Stomach (tissue), 19 donors: ENCODE measurements at places on chromosomes 6 and 20. TPM values are rescaled to one million over a fixed set of nuclear protein-coding genes. Genes with fewer than 3 reads are reported as not detected.

- H3K27me3 ChIP-seq = no peaks in the 10 kb centered on the region
- DNase-seq = no peak
- H3K27ac ChIP-seq = no peak overlapping the region
- H3K36me3 ChIP-seq = no peaks in the 10 kb centered on the region
- no peak overlapping the region for H3K4me3 ChIP-seq
Observed at GRCh38 chr6:87724983-87725811, 23.2 kb upstream of the AKIRIN2 start.

DNA sequence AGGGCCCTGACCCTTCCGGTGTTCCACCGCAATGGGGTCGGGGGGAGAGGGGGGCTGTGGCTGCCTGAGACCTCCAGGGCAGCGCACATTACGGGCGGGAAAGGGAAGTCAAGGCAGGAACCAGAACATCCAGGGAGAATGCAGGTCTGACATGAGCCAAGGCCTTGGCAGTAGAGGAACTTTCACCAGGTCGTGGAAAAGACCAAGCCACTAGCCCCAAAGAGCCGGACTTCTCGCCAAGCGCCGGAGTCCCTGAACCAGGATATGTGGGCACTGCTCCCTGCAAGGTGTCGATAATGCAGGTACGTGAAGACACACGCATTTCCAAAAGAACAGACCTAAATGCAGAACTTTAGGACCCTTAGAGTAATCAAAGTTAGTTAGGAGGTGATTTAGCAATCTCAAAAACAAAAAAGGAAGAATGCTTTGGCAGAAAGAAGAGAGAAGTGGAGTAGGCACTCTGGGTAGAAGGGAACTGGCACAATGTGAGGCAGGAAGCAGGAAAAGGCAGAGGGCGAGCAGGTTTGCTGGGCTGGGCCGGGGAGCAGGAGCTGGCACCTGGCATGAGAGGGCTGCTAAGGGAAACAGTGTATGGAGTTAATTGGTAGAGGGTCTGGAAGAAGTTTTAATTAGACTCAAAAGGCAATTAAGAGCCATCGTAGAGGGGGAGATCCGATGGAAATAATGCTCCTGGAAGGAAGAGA is 14.3 kb downstream of the POU3F2 start:
- no peak for DNase-seq
- H3K4me3 ChIP-seq = peak overlapping the region; percentile 38
- H3K27ac ChIP-seq = no peak overlapping the region
- peaks cover 19% of the 10 kb centered on the region for H3K4me1 ChIP-seq
- no peaks in the 10 kb centered on the region for H3K36me3 ChIP-seq
- H3K27me3 ChIP-seq = peaks cover 58% of the 10 kb centered on the region

The ECT2L gene
- not detected for total RNA-seq

- H3K27me3 ChIP-seq = no peaks in the 10 kb centered on the region
- H3K4me3 ChIP-seq = peak overlapping the region; percentile 80
- no peak for DNase-seq
- H3K4me1 ChIP-seq = peaks cover 53% of the 10 kb centered on the region
Observed at GRCh38 chr6:49462071-49462470, 982 bp downstream of the MMUT start.

DNA sequence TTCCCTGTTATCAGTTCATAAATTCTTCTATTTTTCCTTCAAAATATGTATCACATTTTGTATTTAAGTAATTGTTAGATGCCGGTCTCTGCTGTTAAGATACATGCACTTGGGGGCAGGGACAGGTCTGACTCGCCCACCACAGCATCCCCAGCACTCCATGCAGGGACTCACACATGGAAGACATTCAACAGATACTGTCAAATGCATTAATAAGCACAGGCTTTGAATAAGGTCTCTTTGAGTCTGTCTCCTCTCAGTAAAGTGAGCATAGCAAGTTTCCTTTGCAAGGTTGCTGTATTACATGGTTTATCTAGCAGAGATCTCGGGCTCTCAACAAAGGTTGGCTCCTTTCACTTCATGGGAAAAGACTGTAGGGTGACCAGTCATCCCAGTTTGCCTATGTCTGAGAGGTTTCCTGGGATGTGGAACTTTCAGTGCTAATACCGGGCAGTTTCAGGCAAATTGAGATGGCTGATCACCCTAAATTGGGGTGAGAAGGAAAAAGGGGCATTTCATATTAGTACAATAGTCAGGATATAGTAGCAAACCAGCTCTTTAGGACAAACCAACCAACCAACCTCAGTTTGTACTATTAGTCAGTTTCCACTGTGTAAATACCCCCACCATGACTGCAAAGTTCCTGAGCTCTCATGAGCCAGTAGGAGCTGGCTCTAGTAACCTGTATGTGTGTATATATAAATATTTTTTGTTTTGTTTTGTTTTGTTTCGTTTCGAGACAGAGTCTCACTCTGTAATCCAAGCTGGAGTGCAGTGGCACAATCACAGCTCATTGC is 15.0 kb downstream of the JPH2 start:
- no peak overlapping the region for H3K4me3 ChIP-seq
- H3K36me3 ChIP-seq = no peaks in the 10 kb centered on the region
- H3K27me3 ChIP-seq = no peaks in the 10 kb centered on the region
- no peak overlapping the region for H3K27ac ChIP-seq
- DNase-seq = no peak

The PRKN gene
- 19.8 TPM for total RNA-seq

DNA sequence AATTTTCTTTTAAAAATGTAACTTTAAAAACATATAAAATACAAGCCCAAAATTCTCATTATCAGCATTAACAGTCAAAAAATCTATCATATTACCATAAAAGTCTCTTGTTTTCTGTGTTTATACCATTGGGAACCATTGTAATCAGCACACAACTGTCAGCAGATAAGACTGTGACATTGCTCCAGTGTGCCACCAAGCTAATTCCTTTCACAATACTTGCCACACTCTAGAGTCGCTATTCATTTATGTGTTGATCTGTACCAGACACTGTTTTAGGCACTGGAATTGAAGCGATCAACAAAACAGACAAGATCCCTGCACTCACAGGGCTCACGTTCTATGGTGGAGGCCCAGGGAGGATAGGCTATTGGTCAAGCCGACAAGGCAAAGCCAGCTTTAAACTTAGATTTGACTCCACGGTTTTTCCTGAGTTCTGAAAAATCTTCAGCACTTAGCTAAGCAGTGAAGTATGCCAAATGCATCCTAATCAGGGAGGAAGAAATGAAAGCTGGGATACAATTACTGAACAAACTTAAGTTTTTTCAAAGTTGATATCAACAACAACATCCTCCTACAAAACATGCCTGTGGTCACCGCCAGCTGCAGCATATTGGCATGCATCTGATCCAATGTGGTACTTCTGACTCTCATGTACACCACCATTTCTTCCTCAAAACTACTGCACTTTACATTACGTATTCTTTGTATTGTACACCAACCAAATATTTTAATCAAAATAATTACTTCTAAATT is 60.5 kb downstream of the GMDS start:
- no peaks in the 10 kb centered on the region for H3K36me3 ChIP-seq
- H3K27me3 ChIP-seq = no peaks in the 10 kb centered on the region
- peaks cover 6% of the 10 kb centered on the region for H3K4me1 ChIP-seq
- no peak overlapping the region for H3K4me3 ChIP-seq

DNA sequence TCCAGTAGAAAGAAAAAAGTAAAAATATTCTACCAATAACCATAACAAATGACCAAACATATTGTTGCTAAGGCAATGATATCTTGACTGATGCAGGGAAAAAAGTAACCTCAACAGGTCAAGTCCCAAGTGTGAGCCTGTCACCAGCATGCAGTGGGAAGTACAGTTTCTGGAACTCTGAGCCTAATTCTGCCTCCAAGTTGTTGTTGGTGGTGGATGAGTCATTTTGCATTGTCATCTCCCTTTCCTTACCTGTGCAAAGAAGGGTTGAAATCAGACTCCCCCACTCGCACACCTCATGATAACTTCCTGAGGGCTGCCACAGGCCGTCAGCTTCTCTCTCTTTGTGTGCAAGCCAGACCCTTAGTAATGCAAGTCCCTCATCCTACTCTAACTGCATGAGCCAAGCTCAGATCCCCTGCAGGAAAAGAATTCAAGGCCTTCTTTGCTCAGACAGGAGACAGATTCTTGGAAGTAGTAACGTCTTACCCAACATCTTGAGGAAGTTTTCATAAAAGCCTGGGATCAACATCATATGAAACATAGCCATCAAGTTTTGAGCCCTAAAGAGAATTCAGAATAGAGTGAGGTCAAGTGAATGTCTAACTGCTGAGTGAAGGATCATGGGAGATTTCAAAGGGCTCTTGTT is 207.6 kb upstream of the FOXA2 start:
- no peaks in the 10 kb centered on the region for H3K36me3 ChIP-seq
- H3K27ac ChIP-seq = no peak overlapping the region
- no peak overlapping the region for H3K4me3 ChIP-seq
- no peaks in the 10 kb centered on the region for H3K27me3 ChIP-seq
- no peak for DNase-seq

The ZNF311 gene
- not detected for total RNA-seq

DNA sequence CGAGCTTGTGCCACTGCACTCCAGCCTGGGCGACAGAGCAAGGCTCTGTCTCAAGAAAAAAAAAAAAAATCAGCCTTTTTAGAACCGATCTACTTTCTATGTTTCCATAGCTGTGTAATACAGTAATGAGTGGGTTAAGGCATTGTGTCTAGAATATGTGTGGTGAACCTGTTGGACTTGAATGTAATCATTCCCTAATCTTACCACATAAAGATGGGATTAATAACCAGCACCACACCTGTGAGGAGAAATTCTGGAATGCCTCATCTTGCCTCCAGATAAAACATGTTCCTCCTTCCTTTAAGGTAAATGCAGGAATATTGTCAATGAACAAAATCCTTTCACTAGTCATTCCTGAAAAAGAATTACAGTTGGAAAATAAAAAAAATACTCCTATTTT is 43.7 kb downstream of the MAPK14 start:
- H3K27ac ChIP-seq = no peak overlapping the region
- H3K36me3 ChIP-seq = peaks cover under 1% of the 10 kb centered on the region
- no peak for DNase-seq

DNA sequence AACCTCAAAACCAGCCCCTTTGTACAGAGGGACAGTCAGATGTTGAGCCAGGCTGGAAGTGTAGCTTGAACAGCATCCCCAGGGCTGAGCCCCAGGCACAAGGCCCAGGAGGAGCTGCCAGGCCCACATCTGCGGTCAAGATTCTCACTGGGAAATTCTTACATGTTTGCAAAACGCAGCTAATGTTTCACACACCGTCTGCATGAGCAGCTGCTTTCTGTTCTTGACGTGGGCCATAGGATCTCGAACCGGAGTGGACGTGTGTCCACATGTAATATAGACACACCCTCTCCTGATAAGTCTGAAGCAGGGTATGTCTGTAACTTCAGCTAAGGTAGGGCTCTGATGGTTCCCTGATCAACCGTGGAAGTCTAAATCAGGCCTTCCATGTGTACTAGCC is 41.3 kb upstream of the TRAF3IP2 start:
- no peak for DNase-seq
- peaks cover 10% of the 10 kb centered on the region for H3K4me1 ChIP-seq
- no peaks in the 10 kb centered on the region for H3K27me3 ChIP-seq
- no peaks in the 10 kb centered on the region for H3K36me3 ChIP-seq

The RAET1L gene
- total RNA-seq = not detected

The STX11 gene
- total RNA-seq = 2.2 TPM

The TGM3 gene
- total RNA-seq = not detected

- no peak for DNase-seq
- no peaks in the 10 kb centered on the region for H3K27me3 ChIP-seq
- H3K27ac ChIP-seq = no peak overlapping the region
- H3K4me1 ChIP-seq = no peaks in the 10 kb centered on the region
- H3K4me3 ChIP-seq = no peak overlapping the region
Observed at GRCh38 chr6:17971128-17972073, 16.0 kb downstream of the KIF13A start.

- no peak overlapping the region for H3K4me3 ChIP-seq
- no peaks in the 10 kb centered on the region for H3K4me1 ChIP-seq
- peaks cover 5% of the 10 kb centered on the region for H3K36me3 ChIP-seq
Observed at GRCh38 chr6:24537771-24538385, 43.1 kb downstream of the ALDH5A1 start.

DNA sequence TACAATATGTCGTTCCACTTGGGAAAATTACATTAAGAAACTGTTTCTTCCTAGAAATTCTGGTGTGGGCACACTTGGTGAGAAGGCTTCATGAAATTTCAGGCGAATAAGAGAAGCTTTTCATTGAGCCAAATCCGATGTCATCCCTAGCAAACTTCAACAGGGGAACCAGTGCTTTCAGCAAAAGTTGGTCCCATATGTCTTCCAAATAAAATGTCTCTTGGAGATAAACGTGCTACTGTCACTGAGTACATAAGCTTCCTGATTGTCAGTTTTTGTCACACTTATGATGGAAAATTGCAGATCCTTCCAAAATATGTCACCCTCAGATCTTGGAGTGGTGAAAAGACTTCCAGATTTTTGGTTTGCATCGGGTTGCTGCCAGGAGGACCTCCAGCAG is 31.1 kb upstream of the SLC35A1 start:
- no peak for DNase-seq
- H3K27me3 ChIP-seq = no peaks in the 10 kb centered on the region
- no peak overlapping the region for H3K4me3 ChIP-seq
- no peaks in the 10 kb centered on the region for H3K36me3 ChIP-seq
- H3K4me1 ChIP-seq = no peaks in the 10 kb centered on the region
- H3K27ac ChIP-seq = no peak overlapping the region

The TMEM74B gene
- not detected for total RNA-seq

GRCh38 chr6:25287941-25288340 is 8.8 kb downstream of the CARMIL1 start:
- H3K27ac ChIP-seq = no peak overlapping the region
- peaks cover 44% of the 10 kb centered on the region for H3K4me1 ChIP-seq
- H3K27me3 ChIP-seq = no peaks in the 10 kb centered on the region
- DNase-seq = no peak
- no peaks in the 10 kb centered on the region for H3K36me3 ChIP-seq

DNA sequence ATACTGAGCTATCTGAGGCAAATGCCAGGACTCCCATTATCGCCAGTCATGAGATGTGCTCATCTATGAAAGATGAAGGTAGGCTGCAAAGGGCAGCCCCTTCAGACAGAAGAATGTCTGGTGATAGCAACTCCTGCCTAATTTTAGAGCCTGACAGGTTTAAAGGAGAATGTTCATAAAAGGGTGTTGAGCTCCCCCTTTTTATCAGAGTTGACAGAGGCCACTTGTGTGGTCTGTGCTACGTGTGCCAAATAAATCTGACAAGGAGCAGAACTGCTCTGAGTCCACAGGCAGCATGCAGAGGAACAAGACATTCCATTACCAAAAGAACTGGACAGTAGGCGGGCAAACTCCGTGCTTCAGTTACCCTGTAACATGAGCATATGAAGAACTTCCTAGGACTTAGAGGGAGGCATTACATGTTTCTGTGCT is 101.8 kb downstream of the PREP start:
- no peaks in the 10 kb centered on the region for H3K27me3 ChIP-seq
- no peak overlapping the region for H3K4me3 ChIP-seq
- H3K27ac ChIP-seq = peak overlapping the region; percentile 82
- peaks cover 16% of the 10 kb centered on the region for H3K4me1 ChIP-seq
- peaks cover 22% of the 10 kb centered on the region for H3K36me3 ChIP-seq
